ENCODE measurements at places on chromosomes 1 and 21.

GRCh38 chr1:168842916-168843315, 113.9 kb upstream of the DPT start:
- DNase-seq = no peak

- no peak for DNase-seq
These were observed 21.5 kb downstream of the DESI2 start for GRCh38 chr1:244674446-244674845.

GRCh38 chr1:179875596-179876299, 1.9 kb downstream of the TOR1AIP2 start:
- DNase-seq = no peak

- DNase-seq = peak; percentile 63
These were observed 19.8 kb downstream of the NPR1 start for GRCh38 chr1:153698020-153698922.

DNA sequence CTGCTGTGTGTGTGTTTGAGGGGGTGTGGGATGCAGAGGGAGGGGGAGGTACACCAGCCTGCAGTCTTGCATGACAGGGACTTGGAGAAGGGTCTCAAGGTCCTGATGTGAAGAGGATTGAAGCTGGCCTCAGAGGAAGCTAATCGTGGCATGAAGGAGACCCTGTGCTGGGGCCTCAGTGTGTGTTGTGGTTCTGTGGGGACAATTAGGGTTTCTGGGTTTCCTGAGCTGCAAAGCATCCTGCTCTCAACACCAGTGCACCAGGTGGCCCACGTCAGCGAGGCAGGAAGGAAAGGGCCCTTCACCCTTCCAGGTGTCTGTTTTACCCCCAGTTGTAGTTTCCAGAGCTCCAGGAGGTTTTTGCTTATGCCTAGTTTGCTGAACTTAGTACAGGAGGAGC, 52.8 kb downstream of the TENT5C start:
- no peak for DNase-seq
